Subcutaneous adipose tissue (tissue), 4 donors: ENCODE measurements at places on chromosomes 11 and 22. TPM values are rescaled to one million over a fixed set of nuclear protein-coding genes. Genes with fewer than 3 reads are reported as not detected.

Gene KLHL22
- 36.0 TPM for total RNA-seq

Gene FJX1
- total RNA-seq = 1.1 TPM

Gene CRYBB1
- total RNA-seq = 0.75 TPM

Gene GRAMD1B
- total RNA-seq = 5.1 TPM

Gene FERMT3
- total RNA-seq = 23.5 TPM

Gene SERHL2
- total RNA-seq = 1.3 TPM

Gene CABP4
- 5.1 TPM for total RNA-seq

Gene PRDM10
- total RNA-seq = 7.5 TPM

Gene CRYAB
- 1,416 TPM for total RNA-seq

Gene JAM3
- total RNA-seq = 15.4 TPM

Gene WBP2NL
- total RNA-seq = 1.1 TPM

Gene MPZL3
- 1.1 TPM for total RNA-seq

Gene PARVA
- total RNA-seq = 83.5 TPM

Gene RASGRP2
- total RNA-seq = 17.4 TPM

Gene TRIM48
- not detected for total RNA-seq

Gene NXPE1
- not detected for total RNA-seq

Gene SVIP
- 4.0 TPM for total RNA-seq

Gene CD248
- total RNA-seq = 49.0 TPM

Gene KRTAP5-11
- total RNA-seq = not detected

Gene SLC25A18
- total RNA-seq = 12.8 TPM

Gene SIAE
- total RNA-seq = 13.2 TPM

Gene MFNG
- 9.0 TPM for total RNA-seq

Gene SUSD2
- 0.82 TPM for total RNA-seq

Gene ANKK1
- 0.57 TPM for total RNA-seq

Gene C22orf31
- total RNA-seq = not detected
